ENCODE measurements at places on chromosomes 1 and 21.

DNA sequence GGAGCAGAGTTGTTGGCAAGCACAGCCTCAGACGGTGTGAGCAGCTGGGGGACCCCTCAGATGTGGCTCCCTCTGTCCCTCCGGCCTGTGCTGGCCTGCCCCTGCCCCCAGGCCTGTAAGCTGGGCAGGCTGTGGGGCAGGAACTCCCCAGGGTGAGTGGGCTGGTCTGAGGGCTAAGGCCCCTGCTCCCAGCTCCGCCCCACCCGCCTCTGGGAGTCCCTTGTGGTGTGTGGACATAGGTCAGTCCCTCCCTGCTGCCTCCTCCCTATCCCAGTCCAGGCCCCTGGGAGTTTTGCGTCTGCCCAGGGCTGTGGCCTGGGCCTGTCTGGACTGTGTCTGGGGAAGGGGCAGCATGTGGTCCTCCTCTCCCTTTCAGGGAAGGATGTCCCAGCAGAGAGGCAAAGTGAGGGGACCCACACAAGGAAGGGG is 3.6 kb upstream of the VWA1 start:
- DNase-seq = no peak

DNA sequence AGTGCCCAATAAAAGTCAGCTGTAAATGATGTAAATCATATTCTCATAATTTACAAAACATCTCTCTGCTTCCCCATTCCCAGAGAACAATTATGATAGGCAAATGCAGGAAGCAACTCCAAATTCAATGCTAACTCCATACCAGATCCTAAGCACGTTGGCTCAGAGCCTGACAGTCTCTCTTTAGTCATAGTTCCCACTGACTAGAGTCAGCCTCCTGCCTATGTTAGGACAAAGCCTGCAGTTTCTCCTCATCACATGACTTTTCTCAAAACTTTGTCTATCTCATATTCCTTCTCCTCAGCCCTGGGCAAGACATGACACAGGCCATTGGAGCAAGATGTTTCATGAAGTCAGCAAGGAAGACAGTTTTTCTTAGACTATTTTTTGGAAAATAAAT is 101.5 kb upstream of the COL24A1 start:
- no peak for DNase-seq

- DNase-seq = no peak
Measured at GRCh38 chr21:39805983-39806382, 61.0 kb downstream of the IGSF5 start.

GRCh38 chr1:68151690-68152089 is 80.6 kb downstream of the WLS start:
- DNase-seq = no peak
